Tibial nerve (tissue), 4 donors: ENCODE measurements at places on chromosomes 7 and 10.

- no peak for DNase-seq
Measured at GRCh38 chr7:157412491-157413180, 75.8 kb downstream of the DNAJB6 start.

GRCh38 chr7:64883113-64883905, 19.8 kb upstream of the ZNF273 start:
- DNase-seq, result no peak

DNA sequence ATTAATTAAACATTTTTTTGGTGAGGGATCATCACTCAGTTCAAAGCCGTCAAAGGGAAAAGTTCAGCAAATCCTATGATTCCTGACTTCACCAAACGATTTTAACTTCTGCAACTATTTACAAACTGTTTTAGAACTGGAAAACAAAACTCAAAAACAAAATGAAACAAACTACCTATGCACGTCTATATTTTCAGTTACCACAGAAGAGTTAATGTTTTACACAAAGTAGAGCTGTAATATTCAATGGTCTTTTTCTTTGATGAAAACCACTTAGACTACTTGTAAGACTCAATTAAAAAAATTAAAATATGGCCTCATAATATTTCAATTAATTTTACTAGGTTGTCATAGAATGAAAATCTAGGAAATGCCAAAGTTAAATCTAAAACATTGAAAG, 131.5 kb downstream of the ATE1 start:
- DNase-seq, result no peak

GRCh38 chr10:128880159-128880725, 586.8 kb upstream of the MGMT start:
- DNase-seq, result no peak

- DNase-seq, result no peak
Measured at GRCh38 chr7:105905209-105905909, 29.0 kb upstream of the ATXN7L1 start.

GRCh38 chr10:124671486-124672075, 72.6 kb downstream of the FAM53B start:
- DNase-seq, result peak; percentile 56

- DNase-seq, result no peak
Measured at GRCh38 chr7:78095549-78095948, 297.0 kb downstream of the PHTF2 start.

GRCh38 chr7:36295090-36295489, 94.6 kb upstream of the ANLN start:
- DNase-seq, result no peak

- DNase-seq, result no peak
Measured at GRCh38 chr10:60003651-60004523, 97.5 kb upstream of the CCDC6 start.

GRCh38 chr10:404346-404745, 269.1 kb downstream of the ZMYND11 start:
- no peak for DNase-seq

GRCh38 chr10:77386838-77387237, 250.8 kb downstream of the KCNMA1 start:
- no peak for DNase-seq

DNA sequence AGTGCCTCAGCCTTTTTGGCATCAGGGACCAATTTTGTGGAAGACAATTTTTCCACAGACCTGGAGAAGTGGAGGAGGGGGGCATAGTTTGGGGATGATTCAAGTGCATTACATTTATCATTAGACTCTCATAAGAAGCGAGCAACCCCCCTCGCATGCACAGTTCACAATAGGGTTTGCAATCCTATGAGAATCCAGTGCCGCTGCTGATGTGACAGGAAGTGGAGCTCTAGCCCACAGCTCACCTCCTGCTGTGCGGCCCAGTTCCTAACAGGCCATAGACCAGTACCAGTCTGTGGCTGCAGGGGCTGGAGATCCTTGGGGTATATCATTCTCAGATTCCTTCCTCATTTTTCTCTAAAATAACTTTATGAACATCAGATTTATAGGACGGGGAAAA, 50.8 kb downstream of the ATAD1 start:
- no peak for DNase-seq

GRCh38 chr7:127959770-127960169, 71.5 kb downstream of the LRRC4 start:
- no peak for DNase-seq

- DNase-seq, result no peak
Measured at GRCh38 chr7:159030490-159031134, 114.1 kb downstream of the VIPR2 start.

- no peak for DNase-seq
Measured at GRCh38 chr10:45408421-45409319, 34.7 kb downstream of the ALOX5 start.
